ENCODE measurements at places on chromosomes 16 and 17.

GRCh38 chr17:80187090-80187489 lies 17.3 kb downstream of the CARD14 start:
- peak; percentile 22 for DNase-seq

GRCh38 chr17:49388290-49388640 lies 26.2 kb upstream of the ZNF652 start:
- no peak for DNase-seq

GRCh38 chr16:57299009-57299718 lies 14.7 kb upstream of the PLLP start:
- DNase-seq, result no peak

- DNase-seq, result no peak
Observed at GRCh38 chr16:58051821-58052603, 26.5 kb downstream of the MMP15 start.

GRCh38 chr17:41772218-41772585 lies 14.3 kb downstream of the JUP start:
- DNase-seq, result no peak

GRCh38 chr17:45702666-45703266 lies 81.4 kb upstream of the CRHR1 start:
- DNase-seq, result peak; percentile 39

DNA sequence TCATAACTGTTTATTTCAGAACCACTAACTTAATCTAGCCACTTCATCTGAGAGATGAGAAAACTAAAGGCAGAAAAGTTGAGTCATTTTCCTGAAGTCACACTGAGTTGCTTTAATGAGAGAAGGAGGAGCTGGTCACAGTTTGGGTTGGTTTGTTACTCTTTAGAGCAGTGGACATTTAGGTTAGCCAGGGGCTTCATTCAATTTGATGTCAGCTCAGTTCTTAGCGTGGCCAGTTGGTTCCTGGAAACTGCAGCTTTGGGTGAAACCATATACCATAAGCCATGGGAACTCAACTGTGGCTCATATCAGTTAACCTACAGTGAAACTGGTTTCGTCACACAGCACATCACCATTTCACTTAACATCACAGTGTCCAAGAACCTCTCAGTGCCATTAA lies 59.2 kb upstream of the ADORA2B start:
- DNase-seq, result peak; percentile 50

GRCh38 chr17:36136439-36136838 lies 32.8 kb downstream of the CCL4 start:
- no peak for DNase-seq

DNA sequence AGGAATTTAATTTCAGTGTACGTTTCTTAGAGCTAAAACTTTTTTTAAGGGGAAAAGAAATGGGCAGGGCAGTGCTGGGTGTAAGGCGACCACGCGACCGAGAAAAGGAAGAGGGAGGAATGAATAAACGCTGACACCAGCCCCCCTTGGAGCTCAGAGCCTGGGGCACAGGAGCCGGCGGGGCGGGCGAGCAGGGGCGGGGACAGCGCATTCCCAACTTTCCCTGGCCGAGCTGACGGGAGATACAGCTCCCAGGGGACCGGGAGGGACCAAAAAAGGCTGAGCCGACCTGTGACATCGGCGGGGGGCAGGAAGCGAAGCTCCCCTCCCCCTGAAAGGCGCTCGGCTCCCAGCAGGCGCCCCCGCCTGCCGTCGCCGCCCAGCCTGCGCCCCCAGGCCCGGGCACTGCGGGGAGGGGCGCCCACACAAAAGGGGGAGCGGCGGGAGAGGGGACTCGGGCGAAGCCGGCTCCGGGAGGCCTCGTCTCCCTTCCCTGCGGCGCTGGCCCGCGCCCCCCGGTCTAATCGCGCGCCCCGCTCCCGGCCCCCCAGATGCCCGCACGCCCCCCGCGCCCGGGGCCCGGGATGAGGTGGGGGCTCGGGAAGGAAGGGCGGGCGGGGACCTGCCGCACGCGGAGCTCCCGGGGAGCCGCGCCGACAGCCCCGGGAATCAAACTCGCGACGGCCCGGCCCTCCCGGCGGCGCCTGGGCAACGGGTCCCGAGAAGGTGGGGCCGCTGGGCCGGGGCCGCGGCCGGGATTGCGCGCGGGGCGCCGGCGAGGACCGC lies 622 bp downstream of the CUEDC1 start:
- DNase-seq, result peak; percentile 52

DNA sequence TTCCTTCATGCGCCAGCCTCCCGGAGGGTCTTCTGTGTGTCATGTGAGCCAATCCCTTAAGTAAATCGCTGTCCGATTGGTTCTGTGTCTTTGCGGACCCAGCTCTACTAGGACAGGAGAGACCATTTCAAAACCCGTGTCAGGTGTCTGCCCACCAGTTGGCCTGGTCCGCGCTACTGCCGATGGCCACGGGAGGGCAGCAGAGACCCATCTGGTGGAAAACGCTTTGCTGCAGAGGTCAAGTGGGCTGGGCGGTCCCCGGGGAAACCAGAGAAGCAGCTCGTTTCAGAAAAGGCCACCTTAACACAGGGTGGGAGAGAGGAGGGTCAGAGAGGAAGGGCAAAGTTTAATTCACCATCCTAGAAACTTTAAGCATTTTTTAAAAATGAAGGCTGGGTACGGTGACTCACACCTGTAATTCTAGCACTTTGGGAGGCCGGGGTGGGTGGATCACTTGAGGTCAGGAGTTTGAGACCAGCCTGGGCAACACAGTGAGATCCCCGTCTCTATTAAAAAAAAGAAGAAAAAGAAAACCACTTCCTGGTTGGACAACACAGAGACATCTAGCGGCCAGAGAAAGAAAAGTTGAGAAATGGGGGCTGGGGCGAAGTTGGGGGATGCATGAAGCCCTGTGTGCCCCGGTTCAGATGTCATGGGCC lies 2.8 kb upstream of the CIBAR2 start:
- DNase-seq, result peak; percentile 84

- no peak for DNase-seq
Observed at GRCh38 chr16:23024044-23024443, 125.2 kb downstream of the USP31 start.

Data from fibroblast of pulmonary artery (primary cell).